ENCODE measurements at places on chromosomes 5 and 9.

DNA sequence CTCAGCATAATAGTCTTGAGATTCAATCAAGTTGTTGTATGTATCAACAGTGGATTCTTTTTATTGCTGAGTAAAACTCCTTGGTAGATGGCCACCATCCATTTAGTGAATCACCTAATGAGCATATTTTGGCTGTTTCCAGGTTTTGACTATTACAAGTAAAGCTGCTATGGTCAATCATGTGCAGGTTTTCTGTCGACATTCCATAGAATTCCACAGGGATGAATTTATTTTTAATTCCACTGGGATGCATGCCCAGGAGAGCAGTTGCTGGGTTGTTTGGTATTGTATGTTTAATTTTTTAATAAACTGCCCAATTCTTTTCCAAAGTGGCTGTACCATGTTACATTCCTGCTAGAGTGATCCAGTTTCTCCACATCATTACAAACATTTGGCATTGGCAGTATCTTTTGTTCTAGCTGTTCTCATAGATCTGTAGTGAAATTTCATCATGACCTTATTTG lies 10.5 kb upstream of the S1PR3 start:
- DNase-seq = no peak

DNA sequence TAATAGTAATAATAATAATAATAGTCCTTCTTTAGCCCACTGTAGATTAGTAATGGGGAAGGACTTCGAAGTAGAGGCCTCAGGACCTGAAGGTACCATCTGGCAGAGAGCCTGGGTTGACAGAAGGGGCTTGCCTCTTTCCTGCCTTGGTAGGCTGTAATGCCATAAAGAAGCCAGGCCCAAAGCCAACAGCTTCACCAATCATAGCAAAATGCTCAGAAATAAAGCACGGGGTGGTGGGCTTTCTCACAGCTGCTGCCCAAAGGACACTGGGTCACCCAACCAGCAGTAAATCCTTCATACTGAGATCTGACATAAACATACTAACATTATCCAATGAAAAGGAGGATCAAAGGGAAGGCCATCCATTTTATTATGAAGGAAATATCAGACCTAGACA lies 70.7 kb downstream of the SUSD1 start:
- DNase-seq = no peak

DNA sequence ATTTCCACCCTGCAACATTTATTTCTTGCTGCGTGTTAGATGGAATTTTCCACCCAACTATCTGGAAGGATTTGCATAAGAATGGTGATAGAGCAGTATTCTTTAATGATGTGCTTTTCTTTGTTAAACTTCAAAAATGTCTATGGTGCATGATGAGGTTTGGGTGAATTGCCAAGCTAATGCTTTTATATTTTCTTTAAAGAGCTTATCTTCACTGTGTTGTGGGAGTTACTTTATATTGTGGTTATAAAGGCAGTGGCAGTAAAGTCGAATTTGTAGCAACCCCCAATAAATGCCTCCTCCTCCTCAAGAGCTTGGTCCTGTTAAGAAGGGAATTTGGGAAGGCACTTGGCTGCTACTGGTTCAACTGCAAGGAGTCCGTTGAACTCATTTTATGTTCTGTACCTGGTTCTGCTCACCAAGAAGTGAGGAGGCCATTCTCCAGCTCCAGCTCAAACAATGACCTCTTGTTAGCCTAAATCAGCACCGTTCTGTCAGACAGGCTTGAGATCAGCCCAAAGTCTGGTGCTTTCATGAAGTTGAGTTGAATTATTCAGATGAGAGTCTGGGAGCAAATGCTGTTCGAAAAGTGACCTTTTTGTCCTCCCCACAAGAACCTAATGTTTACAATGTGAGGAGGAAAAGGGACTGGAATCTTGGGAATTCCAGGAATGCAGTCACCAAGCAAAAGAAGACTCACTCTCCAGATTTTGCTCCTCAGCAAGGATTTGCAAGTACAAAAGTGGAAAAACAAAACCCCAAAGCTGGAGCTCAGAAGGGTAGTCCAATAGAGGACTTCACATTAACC lies 217.0 kb downstream of the TMEM38B start:
- no peak for DNase-seq

DNA sequence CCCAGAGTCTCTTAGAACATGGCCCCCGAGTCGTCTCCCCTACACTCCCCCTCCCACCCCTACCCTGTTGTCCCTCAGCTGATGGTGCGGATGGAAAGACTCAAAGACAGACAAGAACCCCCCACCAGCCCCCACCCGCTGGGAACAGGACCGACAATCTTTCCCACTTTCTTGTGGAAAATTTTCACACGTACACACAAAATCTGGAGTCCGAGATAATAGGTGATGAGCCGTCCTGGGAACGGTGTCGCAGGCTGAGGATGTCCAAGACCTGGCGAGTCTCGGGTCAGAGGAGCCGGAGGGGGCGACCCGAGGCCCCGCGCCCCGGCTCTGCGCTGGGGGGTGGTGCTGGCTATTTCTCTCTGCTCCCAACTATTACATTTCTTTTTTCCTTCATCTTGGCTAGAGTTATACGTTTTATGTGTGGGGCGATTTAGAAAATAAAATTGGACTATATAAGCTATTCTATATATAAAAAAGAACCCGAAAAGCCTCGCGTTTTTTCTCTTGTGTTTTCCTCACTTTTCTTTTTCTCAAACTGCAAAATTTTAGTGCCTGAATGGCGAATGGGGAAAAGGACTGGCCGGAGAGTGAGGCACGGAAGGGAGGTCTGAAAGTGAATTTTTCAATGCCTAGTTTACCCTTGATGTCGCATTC lies 188.8 kb downstream of the MEF2C start:
- DNase-seq = no peak

DNA sequence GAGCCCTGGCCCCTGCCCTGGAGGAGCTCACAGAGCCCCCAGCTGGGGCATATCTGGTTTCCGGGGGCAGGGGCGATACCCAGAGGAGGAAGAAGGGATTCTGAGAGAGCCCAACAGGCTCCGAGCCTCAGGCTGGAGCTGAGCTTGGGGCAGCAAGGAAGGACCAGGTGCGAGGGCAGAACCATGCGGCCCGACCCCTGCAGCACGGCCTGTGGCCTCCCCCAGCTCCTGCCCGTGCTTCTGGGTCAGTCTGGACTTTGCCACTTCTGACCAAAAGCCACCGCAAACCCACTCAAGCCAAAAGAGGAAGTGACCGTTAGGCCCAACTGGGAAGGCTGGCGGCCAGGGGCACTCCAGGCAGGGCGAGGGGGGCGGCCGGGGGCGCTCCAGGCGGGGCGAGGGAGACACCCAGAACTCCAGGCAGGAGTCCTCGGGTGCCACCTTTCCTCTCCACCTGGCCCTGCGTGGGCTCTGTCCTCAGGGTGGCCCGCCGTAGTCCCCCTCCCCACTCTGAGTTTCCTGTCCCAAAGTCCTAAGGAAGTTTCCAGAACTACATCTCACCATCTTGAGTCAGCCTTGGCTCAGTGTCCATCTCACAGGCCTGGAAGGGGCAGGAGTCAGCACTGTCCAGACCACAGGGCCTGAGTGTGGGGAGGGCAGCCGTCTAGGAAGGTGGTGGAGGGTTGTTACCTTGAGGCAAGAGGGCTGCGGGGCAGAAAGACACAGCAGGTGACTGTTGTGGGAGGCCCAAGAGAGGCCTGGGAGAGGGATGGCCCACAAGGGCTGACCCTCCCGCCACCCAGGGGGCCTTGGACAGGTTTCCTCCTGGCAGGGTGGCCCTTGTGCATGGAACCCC lies 946 bp upstream of the LTC4S start:
- no peak for DNase-seq
